Mesothelial cell of epicardium (in vitro differentiated cells): ENCODE measurements at places on chromosomes 4 and X. TPM values are rescaled to one million over a fixed set of nuclear protein-coding genes. Genes with fewer than 3 reads are reported as not detected.

DNA sequence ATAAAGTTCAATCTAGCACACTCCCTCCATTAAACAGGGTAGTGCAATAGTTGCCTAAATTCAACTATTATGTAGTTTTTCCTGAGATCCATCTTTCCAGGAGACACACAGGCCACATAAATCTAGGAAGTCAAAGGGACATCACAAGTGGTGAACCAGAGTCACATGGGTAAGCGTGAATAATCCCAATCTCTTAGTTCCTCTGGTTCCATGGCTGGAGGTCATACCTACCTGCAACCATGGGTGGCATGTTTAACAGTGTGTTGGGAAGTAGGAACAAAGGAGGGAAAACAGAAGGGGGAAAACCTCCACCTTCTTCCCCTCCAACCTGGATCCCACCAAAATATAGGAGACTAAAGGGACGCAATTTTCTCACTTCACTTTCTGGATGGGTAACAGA is 2651.6 kb downstream of the ARAP2 start:
- no peak for DNase-seq

DNA sequence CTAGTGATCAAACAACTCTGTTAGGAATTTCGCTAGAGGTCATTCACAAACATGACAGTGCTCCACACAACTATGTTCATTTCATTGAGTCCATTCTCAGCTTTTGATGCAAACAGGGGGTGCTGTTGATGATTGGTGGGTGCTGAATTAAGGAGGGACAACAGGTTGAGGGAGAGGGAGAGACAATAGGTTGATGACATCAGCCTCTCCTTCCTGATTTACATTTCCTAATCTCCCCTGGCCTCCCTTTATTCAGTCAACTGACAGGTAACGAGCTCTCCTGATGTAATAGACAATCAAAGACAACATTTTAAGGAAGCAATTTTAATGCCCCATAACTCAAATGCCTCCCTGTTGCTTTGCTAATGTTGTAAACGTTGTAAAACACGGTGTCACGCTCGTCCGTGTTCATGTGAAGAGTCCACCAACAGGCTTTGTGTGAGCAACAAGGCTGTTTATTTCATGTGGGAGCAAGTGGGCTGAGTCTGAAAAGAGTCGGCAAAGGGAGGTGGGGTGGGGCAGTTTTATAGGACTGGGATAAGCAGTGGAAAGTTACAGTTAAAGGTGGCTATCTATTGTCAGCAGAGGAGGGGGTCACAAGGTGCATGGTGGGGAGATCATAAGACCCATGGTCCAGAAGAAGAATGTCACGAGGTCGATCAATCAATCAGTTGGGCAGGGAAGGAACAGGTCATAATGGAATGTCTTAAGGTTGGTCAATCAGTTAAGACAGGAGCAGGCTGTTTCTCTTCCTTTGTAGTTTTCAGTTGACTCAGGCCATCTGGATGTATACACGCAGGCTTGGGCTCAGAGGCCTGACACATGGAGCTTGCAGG is 4.8 kb upstream of the GAR1 start:
- no peak for DNase-seq

DNA sequence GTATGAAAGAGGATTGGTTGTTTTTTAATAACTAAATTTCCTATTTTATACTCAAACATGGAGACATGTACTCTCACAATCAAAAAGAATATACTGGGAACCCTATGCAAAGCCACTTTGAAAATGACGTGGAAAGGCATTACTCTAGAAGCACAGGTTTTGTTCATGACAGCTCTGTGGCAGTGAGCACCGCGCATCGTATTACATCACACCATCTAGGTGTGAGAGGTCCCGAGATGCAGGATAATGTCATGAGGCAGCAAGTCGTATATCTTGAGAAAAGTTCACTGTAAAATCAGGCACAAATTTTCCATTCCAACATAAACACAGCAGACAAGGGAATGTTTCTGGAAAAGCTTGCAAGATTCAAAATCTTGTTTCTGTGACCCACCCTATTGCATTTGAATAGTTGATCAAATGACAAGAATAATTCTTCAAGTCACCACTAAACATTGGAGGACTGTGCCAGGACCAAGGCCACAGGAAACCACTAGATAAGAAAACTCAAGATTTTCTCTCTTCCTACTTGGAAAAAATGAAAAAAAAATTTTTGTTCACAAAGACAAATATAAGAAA is 127.6 kb downstream of the LDB2 start:
- no peak for DNase-seq

- DNase-seq, result no peak
Measured at GRCh38 chr4:105122350-105122749, 24.3 kb upstream of the TET2 start.

GRCh38 chr4:173490817-173491528 is 39.1 kb downstream of the HAND2 start:
- no peak for DNase-seq

GRCh38 chrX:72271812-72272211 is 5.2 kb downstream of the RPS4X start:
- DNase-seq, result no peak

DNA sequence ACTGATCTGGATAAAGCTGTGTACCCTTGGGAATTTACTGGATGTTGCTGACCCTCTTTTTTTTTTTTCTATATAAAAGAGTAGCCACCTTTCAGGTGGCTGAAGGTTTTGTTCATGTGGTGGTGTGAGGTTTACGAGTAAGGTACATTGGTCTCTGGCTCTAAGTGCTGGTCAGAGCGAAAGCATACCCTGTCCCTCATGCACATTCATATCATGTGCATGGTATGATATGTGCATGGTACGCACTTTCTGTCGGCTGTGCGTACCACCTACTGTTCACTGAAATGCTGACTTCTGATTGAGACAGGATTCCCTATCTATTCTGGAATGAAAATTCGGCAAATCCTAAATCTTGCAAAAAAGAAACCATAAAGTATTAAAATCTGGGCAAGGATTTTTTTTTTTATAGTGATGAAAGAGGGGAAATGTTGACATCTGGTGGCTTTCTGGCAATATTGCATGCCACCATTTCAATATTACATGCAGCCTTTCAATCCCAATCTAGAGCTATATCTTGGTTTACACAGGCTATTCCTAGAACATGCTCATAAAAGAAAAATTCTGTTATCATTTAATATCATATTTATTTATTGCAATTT is 32.8 kb downstream of the FAM149A start:
- DNase-seq, result no peak

- no peak for DNase-seq
Measured at GRCh38 chr4:93996895-93997294, 168.3 kb downstream of the ATOH1 start.

DNA sequence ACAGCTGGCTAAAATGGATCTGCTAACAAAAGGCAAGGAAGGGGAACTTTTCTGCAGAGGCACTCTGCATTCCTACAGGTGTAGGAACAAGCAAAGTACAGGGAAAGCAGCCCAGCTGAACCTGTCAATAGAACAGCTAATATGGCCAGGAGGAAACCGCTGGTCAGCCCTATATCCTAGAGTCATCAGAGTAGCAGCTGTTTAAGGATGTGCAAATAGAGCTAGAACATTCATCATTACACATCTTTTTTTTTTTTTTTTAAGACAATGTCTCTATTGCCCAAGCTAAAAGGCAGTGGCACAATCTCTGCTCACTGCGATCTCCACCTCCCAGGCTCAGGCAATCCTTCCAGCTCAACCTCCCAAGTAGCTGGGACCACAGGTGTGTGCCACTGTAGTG is 163.0 kb downstream of the BTC start:
- DNase-seq, result no peak

DNA sequence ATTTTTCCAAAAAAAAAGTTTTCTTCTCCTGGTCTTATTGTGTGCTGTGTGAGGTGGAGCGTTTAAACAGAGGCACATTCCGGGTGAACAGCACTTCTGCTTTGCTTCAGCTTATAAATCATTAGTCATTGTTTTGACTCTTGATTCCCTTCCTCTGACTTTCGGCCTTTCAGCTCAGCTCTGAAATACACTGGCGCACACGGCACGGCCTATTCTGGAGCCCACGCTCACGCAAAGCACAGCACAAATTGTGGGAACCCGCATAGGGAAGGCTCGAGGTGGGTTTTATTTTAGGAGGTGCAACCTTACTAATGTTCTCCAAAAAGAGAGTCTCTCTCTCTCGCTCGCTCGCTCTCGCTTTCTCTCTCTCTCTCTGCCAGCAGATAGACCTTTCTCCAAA is 4.0 kb downstream of the POU3F4 start:
- DNase-seq, result no peak

DNA sequence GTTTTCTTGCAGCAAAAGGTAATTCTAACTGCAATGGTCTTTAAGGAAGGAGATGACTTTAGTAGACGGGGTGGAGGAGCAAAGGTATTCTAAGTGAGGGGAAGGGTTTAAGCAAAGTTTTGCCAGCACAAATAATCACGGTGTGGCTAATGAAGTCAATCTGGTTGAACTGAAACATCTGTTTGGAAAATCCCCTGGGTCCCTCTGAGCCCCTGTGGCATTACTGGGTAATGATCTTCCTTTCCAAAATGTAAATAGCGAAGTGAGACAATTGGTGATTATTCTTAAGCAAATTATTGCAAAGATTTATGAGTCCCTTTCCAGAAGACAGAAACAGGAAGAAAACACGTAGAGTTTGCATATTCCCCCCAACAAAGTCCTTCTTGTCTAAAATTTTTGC is 47.2 kb downstream of the FGFBP1 start:
- DNase-seq, result no peak

GRCh38 chr4:4640692-4641091 is 98.8 kb upstream of the STX18 start:
- no peak for DNase-seq

DNA sequence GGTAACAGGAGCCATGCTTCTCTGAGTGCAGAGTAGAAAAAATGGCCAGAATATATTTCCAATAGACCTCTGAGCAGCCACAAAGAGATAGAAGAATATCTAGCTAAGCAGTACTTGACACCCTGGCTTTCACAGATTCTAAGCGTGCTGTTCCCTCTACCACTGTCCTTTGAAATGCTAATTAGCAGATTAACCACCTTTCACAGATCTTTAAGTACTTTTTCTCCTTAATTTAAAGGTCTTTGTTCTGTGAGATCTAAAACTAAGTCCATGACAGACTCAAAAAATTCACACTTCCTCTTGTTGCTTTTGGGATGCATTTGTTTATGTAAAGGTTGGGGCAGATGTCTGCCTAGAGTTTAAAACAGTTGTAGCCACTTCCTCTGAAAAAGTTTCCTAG is 28.3 kb upstream of the MAGEC2 start:
- DNase-seq, result no peak

DNA sequence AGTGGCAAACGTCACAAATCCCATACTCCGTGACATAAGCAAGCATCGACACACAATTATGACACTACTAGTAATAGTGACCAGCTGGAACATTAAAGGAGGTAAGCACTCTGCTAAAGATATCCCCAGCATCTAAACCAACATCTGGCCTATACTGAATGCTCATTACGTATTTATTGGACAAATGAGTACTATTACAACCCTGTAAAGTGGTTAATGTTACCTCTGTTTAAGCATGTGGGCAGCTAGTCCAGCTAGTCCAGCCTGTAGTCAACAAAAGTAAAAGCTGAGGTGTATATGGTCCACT is 419 bp upstream of the RPGR start:
- no peak for DNase-seq

DNA sequence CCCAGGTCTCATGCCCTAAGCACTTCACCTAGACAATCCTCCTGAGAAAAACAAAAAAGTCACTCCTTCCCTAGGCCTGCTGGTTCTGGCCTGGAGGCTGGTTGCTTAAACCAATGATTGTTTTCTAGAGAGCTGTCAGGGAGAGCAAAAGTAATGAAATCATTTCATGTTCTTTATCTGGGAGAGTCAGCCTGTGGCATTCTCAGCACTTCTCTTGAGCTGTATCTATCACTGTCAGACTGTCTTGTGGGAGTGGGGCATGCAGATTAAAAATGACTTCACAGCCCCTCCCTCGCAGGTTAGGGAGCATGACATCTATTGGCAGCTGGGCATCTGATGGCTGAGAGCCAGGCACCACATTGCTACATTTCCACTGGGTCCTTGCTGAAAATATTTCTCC is 20.4 kb upstream of the TMEM154 start:
- no peak for DNase-seq

DNA sequence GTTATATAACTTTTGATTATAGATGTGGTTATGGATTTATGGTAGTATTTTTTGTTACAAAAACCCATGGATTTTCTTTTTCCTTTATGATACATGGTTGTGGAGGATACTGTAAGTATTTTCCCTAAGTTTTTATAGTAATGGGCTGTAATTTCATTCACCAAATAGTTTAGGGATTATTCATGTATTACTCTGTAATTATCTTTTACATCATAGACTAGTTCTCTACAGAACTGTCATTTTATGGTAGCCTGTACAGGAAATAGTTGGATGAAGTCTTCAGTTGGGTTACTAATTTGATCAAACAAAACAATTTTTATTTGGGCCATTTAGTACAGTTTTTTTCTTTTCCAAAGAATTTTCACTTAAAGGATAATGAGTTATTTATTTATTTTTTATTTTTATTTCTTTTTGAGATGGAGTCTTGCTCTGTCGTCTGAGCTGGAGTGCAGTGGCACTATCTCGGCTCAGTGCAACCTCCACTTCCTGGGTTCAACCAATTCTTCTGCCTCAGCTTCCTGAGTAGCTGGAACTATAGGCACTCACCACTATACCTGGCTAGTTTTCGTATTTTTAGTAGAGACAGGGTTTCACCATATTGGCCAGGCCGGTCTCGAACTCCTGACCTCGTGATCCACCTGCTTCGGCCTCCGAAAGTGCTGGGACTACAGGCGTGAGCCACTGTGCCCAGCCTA is 42.1 kb downstream of the RBPJ start:
- DNase-seq, result no peak

GRCh38 chrX:150762258-150763165 is 69.3 kb downstream of the MTMR1 start:
- DNase-seq, result no peak

DNA sequence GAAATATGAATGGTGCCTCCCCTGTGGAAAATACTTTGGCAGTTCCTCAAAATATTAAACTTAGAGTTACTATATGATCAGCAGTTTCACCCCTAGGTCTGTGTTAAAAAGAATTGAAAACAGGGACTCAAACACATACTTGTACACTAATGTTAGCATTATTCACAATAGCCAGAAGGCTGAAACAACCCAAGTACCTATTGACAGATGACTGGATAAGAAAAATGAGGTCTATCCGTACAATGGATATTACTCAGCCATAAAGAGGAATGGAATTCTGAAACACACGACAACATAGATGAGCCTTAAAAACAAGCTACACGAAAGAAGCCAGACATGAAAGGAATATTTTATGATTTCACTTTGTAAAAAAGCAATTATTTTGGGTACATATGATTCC is 54.9 kb downstream of the PGRMC2 start:
- no peak for DNase-seq

GRCh38 chr4:46922205-46922604 is 13.2 kb upstream of the COX7B2 start:
- DNase-seq, result no peak

GRCh38 chr4:138341739-138342415 is 99.7 kb upstream of the SLC7A11 start:
- DNase-seq, result no peak

GRCh38 chr4:80343887-80344286 is 8.4 kb downstream of the CFAP299 start:
- no peak for DNase-seq

- no peak for DNase-seq
Measured at GRCh38 chr4:118683513-118683912, 1.7 kb upstream of the METTL14 start.

VCX gene
- 0.41 TPM in 1 of 3 replicates, not detected in the others for total RNA-seq

HMX1 gene
- total RNA-seq, result 0.27 to 0.92 TPM (median 0.81 TPM) in 3 replicates

MAML3 gene
- total RNA-seq, result 24.8 to 26.9 TPM (median 26.0 TPM) in 3 replicates

P2RY8 gene
- not detected in 3 replicates for total RNA-seq

RNF128 gene
- 0.43 to 0.86 TPM (median 0.58 TPM) in 3 replicates for total RNA-seq

KLF8 gene
- 9.6 to 9.8 TPM (median 9.7 TPM) in 3 replicates for total RNA-seq

UGT8 gene
- total RNA-seq, result 0.87 to 1.6 TPM (median 1.4 TPM) in 3 replicates

UNC5C gene
- 76.7 to 77.9 TPM (median 77.1 TPM) in 3 replicates for total RNA-seq
